Left lung (tissue), 14 donors: ENCODE measurements at places on chromosomes 3 and 15. TPM values are rescaled to one million over a fixed set of nuclear protein-coding genes. Genes with fewer than 3 reads are reported as not detected.

DNA sequence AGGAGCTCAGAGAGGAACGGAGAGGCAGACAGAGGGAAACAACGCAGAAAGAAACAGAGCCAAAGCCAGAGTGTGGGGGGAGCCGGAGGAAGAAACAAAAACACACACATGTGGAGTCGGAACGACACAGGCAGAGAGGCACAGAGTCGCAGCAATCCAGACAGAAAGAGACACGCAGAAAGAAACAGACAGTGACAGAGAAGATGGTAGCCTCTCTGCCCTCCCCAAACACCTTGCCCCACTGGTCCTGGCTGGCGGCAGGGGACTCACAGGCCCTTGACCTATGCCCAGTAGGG, 1.7 kb downstream of the NCKIPSD start:
- DNase-seq, result no peak

- peak; percentile 30 for DNase-seq
These were observed 71.1 kb downstream of the PLXNA1 start for GRCh38 chr3:127053979-127054378.

GRCh38 chr3:140906785-140907184, 34.9 kb upstream of the SLC25A36 start:
- DNase-seq, result no peak

SERINC4 gene
- not detected for polyA plus RNA-seq

- DNase-seq, result no peak
These were observed 118.8 kb upstream of the DAZL start for GRCh38 chr3:16723978-16724377.

DNA sequence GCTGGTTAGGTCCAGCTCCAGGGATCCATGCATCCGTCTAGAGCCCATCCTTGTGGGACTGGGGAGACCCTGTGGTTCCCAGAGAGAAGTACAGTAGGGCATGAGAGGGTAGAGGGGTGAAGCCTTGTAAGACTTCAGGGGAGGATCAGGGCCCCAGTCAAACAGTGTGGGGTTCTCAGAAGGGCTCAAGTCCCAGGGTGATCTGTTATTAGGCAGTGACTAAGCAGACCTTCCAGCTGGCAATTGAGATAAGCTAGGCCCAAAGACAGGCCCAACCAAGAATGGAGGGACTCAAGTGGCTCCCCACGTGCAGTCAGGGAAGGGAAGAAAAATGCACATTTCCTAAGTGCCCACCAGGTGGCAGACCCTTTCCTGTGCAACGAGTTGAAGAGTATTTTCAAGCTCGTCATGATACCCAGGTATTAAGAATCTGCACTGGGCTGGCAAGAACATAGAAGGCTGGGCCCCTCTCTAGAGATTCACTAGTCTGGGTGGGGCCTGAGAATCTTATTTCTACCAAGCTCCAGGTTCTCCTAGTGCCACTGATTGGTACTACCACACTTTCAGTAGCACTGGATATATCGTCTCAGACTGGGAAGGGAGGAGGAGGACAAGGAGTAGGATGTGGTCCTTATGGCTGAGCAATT, 240.8 kb downstream of the NR1D2 start:
- DNase-seq, result no peak
